Epithelial cell of esophagus (primary cell): ENCODE measurements at places on chromosomes 5 and 9.

DNA sequence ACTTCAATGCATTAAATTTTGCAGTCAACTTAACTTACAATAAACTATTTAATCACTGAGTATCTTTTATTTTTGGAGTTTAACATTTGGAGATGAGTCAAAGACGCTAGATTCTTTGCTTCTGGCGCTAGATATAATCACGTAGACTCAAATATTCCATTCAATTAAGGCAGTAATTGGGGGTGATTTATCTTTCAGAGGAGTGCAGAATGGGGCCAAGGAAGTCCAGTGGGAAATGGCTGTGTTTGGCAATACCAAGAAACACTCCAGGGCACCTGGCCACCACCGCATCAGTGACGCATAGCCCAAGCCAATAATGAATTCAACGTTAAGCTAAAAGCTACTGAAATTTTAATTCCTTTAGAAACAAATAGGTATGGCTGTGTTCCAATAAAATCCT, 81.2 kb downstream of the PHAX start:
- no peak for DNase-seq

GRCh38 chr9:728535-728934, 113.0 kb upstream of the DMRT1 start:
- DNase-seq: no peak

DNA sequence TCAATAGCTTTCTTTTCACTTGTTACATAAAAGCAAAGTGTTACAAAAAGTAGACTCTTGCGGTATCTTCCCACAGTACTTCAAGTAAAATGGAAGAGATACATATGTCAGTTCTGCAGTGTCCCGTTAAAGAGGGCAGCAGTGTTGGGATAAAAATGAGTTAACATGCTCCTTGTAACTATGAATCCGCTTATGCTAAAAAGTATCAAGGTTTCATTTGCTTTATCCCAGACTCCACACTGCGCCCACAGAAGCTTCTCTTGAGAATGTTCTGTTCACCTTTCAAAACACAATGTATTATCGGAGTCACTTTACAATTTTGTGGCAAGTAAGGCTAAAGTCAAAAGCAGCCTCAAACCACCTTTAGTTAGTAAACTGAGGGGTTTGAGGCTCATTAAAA, 790 bp downstream of the PTAR1 start:
- DNase-seq: peak; percentile 9

DNA sequence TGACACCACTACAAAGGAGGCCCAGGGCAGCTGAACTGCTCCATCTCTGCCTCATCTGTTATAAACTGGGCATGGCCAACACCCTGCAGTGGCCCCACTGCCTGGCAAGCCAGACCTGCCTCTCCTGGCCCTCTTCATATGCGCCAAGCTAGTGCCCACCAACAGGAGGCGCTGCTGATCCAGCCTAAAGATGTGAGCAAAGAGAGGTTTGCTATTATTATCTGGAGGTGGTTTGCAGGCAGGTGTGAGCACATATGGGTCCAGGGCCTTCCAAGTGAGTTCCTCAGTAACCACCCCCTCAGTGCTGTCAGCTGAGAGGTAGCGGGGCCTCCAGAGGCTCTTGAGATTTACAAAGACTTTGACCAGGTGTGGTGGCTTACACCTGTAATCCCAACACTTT, 232.2 kb downstream of the SYK start:
- no peak for DNase-seq

DNA sequence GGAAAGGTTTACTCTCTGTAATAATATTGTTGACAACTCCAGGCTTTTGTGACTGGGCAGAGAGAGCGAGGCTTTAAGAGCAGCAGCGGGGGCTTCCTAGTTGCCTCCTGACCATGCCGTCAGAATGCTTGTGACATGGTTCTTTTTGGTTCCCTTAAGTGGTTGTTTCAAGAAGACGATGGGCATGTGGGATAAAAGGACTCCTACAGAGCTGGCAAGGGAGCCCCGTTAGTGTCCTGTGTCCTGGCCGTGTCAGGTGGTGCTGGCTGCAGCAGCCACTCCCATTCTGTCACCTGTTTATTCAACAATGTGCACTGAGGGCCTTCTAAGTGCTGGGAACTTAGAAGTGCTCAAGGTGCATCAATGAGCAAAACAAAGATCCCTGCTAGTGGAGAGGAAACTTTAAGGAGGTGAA, 19.7 kb downstream of the LCP2 start:
- no peak for DNase-seq

DNA sequence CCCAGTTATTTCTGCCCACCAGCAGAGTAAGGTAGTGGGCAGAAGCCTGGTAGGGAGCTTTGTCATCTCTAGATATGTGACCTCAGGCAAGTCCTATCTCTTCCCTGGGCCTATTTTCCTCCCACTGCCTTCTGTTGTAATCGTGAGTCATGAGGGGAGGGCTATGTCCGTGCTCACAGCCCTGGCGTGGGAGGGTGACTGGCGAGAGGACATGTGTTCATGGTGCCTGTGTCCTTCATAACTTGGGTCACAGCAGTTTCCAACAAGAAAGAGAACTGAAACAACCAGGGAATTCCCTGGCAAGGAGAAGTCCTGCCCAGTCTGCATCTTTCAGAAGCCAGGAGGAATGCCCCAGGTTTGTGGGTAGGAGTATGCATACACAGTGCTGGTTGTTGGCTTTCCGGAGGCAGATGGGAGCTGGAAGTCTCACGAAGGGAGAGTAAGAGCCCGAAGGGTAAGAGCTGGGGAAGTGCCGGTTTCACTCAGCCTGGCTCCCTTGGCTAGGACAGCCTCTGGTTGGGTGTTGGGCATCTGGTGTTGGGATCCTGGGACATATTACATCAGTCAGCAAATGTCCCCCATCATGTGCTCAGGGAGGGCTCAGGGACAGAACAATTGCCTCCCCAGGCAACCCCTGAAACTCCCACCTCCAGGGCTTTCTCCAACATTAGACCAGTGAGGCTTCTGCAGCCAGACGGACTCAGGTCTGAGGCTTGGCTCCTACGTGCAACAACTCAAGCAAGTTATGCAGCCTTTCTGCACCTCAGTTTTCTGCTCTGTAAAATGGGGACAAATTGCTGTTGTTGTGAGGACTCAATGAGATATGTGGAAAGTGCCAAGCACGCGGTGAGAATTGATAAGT, 4.3 kb upstream of the TIFAB start:
- DNase-seq: peak; percentile 86
